ENCODE measurements at places on chromosomes 13 and 19.
A peak's percentile ranks its signal among the peaks of the same experiment; 100 is the strongest.

GRCh38 chr19:28435551-28436271 lies 777.2 kb downstream of the UQCRFS1 start:
- no peaks in the 10 kb centered on the region for H3K4me1 ChIP-seq
- no peak overlapping the region for H3K4me3 ChIP-seq
- no peak overlapping the region for H3K27ac ChIP-seq
- no peak for DNase-seq
- H3K36me3 ChIP-seq = no peaks in the 10 kb centered on the region

DNA sequence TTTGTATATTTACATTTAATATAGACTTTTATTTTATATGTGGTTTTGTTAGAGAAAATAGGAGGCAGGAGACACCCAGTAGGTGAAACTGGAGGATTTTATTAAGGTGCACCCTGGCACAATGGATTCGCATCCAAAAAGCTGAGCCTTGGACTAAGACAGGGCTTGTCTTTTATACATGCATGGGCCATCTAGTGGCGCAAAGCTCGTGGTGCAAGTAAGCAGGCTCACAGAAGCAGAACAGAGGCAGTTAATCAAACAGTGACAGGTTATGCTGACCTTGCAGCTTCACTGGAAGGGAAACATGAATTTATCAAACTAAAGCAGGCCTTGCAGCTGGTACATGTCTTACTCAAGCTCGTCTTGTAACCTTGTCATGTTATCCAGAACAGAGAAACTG lies 58.8 kb upstream of the ZNF681 start:
- no peak overlapping the region for H3K4me3 ChIP-seq
- peaks cover 7% of the 10 kb centered on the region for H3K36me3 ChIP-seq
- no peak overlapping the region for H3K27ac ChIP-seq
- no peaks in the 10 kb centered on the region for H3K4me1 ChIP-seq

- no peaks in the 10 kb centered on the region for H3K36me3 ChIP-seq
- peaks cover 46% of the 10 kb centered on the region for H3K4me1 ChIP-seq
- H3K27ac ChIP-seq = peak overlapping the region; percentile 87
- peaks cover 2% of the 10 kb centered on the region for H3K27me3 ChIP-seq
- H3K4me3 ChIP-seq = peak overlapping the region; percentile 77
- DNase-seq = no peak
These were observed 7.6 kb upstream of the BICRA start for GRCh38 chr19:47601180-47601904.

GRCh38 chr13:102902789-102903347 lies 57.0 kb downstream of the ERCC5 start:
- no peaks in the 10 kb centered on the region for H3K36me3 ChIP-seq
- H3K27ac ChIP-seq = no peak overlapping the region
- H3K4me3 ChIP-seq = no peak overlapping the region
- DNase-seq = no peak
- no peaks in the 10 kb centered on the region for H3K4me1 ChIP-seq

- DNase-seq = no peak
- peaks cover 8% of the 10 kb centered on the region for H3K4me1 ChIP-seq
- peaks cover 34% of the 10 kb centered on the region for H3K36me3 ChIP-seq
- no peak overlapping the region for H3K4me3 ChIP-seq
- H3K27me3 ChIP-seq = no peaks in the 10 kb centered on the region
- H3K27ac ChIP-seq = no peak overlapping the region
These were observed 34.5 kb downstream of the ZMYM2 start for GRCh38 chr13:19993024-19993423.

- no peaks in the 10 kb centered on the region for H3K4me1 ChIP-seq
- no peak overlapping the region for H3K27ac ChIP-seq
- H3K36me3 ChIP-seq = no peaks in the 10 kb centered on the region
- DNase-seq = no peak
These were observed 491.7 kb upstream of the SLC10A2 start for GRCh38 chr13:103557878-103558277.

- H3K36me3 ChIP-seq = no peaks in the 10 kb centered on the region
- H3K4me3 ChIP-seq = no peak overlapping the region
- peaks cover 45% of the 10 kb centered on the region for H3K4me1 ChIP-seq
- DNase-seq = peak; percentile 55
- H3K27me3 ChIP-seq = peaks cover 14% of the 10 kb centered on the region
These were observed 164.6 kb downstream of the KLF5 start for GRCh38 chr13:73223372-73223781.

Data from activated CD8-positive, alpha-beta T cell treated with anti-CD3 and anti-CD28 coated beads, Interleukin-2, amount 10 ng/mL, durations not matched to agents 7 days and 5 days (primary cell).